ENCODE measurements at places on chromosomes 4 and X.
A peak's percentile ranks its signal among the peaks of the same experiment; 100 is the strongest.

DNA sequence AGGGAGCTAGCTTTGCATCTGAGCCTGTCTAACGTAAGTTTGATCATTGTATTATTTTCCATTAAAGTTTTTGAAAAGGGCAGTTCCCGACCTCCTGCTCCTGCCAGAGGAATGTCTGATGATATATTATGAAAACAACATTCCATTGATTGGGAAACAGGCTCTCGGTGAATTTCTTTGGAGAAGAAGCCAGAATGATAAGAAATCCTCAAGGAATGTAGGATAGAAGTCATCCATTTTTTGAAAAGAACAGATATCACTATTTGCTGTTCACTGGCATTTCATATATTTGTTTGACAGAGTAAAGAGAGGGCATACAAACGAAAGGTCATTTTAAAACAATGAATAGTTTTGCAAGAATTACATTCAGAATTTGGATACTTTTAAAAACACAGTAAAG is 781.0 kb upstream of the HTR2C start:
- no peak for DNase-seq

DNA sequence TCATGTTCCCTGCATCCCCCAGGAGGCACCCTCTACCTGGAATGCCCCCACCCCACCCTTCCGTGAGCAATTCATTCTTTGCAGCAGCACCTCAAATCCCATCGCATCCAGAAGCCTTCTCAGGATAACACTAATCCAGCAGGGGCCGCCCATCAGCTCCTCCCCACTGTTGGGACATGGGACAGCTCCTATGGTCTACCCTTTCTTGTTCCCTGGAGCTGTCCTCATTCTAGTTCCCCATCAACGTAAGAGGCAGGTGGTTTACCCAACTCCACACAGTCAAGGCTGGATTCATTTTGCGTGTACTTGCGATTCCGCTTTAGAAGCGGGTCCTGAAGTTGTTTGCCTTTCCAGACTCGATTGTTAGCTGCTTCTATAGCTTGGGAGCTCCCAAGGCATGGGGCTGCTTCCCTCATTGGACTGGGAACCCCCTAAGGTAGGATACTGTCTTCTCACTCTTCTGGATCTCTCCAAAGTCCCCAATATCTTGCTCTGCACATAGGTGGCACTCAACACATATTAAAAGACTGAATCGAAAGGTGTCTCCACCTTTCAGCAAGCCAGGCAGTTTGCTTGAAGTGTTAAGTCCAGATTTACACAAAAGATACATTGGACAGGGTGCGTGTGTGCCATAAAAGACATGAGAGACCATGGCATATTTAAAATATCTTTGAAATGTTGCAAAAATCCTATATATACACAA is 942 bp upstream of the APLN start:
- no peak for DNase-seq

GRCh38 chrX:373641-374471 is 12.9 kb downstream of the PPP2R3B start:
- peak; percentile 67 for DNase-seq

DNA sequence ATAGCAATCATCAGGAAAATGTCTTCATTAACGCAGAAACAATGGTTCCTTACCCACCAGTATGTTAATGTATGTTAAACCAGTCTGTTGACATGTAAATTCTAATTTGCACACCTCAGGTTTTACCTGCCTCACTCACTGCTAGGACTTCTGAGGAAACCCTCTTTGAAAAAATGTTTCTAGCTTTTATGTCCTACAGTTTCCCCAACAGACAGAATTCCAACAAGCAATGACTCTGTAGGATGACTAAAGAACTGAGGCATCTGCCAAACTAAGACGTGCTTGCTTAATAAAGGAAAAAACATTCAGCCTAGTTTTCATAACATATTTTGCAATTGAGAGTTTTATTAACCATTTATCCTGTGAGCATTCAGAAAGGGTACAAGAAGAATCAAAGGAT is 20.6 kb upstream of the SOX3 start:
- DNase-seq: peak; percentile 39

GRCh38 chr4:129218897-129219296 is 122.9 kb downstream of the C4orf33 start:
- DNase-seq: no peak

- DNase-seq: no peak
Observed at GRCh38 chr4:185712350-185713024, 99.5 kb downstream of the SORBS2 start.

DNA sequence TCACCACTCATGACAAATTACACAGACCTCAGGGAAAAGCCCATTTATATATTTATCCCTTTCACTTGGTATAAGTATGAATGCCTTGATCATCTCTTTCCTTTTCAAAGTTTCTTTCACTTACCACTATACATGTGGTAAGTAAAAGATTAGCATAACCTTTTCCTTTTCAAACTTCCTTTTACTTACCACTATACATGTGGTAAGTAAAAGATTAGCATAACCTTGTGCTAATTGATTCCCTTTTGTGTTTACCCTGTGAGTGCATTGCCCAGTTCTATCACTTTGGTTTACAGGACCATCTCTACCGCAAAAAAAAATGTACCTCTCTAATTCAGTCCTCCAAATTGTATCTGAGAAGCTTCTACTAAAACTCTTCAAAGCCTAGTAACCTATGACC is 32.7 kb upstream of the TCEANC start:
- DNase-seq: no peak

DNA sequence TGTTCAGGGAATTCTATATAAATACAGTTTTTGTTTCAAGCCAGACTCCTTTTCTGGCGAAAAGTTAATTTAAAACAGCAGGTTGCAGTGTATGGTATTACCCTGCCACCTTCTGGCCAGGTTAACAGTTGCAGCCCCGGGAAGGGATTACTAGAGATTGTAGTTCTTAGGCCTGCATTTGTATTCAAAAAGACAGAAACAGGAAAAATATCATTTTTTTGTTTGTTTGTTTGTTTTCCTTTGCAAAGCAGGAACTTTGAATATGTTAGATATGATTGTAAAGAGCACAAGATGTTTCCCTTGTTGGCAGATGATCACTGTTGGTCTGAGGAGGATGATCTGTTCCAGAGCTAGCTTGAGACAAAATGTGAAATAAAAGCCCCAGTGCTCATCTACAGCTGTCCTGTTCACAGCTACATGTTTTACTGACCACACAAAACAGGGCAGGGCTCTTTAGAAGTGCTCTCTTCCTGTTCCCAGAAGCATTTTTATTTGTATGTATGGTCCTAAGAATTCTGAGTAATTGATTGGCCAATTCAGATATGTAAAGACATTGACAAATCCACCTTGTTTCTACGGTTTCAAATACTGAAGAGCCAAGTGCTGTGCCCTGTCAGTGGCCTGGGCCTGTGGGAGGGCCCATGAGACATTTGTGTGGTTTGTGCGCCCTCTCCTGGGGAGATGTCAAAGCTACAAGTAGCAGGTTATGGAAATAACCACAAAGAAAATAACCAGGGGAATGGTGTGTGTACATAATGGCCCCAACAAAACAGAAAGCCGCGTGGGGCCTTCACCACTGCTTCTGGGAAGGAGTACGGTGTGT is 57.9 kb downstream of the CLDN22 start:
- peak; percentile 83 for DNase-seq

DNA sequence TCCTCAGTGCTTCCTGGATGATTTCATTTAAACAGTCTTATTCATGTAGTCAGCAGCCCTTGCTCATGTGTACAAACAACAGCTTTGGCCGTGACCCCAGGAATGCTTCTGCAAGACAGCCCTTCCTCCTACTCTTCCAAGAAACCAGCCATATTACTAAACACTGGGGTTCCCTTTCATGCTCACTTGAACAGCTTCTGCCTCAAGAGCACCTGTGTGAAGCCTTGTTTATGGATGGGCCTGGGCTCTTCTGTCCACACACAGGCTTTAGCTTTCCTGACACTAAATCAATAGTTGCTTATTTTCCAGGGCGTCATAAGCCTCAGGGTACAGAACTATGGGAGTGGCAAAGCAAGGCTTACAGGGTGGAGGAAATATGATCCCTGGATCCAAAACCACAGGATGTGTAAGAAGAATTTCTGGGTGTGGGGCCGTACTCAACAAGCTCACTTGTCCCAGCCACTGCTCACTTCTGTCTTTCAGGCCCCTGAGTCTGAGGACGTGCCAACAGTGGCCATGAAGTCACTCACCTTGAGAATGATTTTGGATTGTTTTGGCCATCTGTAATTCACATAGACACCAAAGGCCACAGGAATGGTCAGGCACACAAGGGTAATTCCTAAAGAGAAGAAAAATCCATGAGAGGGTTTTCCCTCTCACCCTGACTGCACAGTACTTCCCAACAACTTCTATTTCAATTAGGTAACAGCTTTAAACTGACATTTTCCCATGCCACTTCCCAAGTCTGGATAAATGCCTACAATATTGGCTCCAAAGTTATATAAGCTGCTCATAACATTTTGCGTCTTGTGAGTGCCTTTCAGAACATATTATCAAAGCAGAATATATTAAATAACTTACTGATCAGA is 17.7 kb downstream of the SLC10A6 start:
- DNase-seq: peak; percentile 82

DNA sequence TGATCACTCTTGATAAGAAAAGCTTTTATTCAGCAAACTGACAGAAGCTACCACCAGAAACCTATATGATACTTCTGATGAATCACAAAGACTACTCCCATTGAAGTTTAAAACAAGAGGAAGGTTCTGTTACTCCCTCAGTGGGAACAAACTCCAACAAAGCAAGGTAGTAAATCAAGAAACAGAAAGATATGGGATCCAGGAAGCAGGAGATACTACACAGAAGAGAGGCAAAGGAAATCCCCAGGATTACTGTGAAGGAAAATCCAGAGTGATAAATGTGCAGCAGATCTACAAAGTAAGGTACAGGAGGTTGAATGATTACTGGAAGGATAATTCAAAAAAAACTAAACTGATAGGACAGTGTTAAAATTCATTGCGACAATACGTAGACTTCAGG is 222.4 kb downstream of the HHIP start:
- DNase-seq: no peak

DNA sequence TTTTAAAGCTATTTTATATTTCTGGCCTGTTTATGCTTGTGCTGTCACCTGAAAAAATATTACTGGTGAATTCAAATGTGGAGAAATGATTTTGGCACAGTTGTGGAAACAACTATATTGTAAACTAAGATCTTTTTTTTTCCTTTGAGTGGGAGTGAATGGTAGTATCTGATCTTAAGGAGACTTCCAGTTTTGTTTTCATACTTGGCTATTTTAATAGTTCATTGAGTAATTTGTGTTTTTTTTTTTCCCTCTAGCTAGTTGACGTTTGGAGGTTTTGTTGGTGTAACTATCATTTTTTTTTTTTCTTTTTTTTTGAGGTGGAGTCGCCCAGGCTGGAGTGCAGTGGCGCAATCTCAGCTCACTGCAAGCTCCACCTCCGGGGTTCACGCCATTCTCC is 10.5 kb downstream of the STAG2 start:
- DNase-seq: no peak

- no peak for DNase-seq
Observed at GRCh38 chr4:159110961-159111360, 8.1 kb downstream of the RAPGEF2 start.

DNA sequence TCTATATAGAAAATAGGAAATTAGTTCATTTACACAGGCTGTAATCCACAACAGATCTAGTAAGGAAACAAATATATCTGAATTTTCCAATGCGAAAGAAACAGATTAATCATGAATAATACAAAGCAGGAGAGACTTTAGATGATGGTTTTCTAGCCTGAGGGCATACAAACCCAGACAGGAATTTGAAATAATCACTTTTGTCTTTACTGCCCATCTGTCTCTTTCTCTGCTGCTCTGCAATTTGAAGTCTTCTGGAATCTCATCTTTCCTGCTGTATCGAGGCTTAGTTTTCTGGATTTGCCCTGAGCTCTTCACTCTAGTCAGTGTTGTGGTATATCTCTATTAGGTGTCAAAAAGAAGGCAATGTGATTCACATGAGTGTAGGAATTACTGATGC is 711.8 kb upstream of the FAM241A start:
- DNase-seq: no peak

GRCh38 chr4:184475498-184475897 is 1.1 kb upstream of the IRF2 start:
- no peak for DNase-seq

DNA sequence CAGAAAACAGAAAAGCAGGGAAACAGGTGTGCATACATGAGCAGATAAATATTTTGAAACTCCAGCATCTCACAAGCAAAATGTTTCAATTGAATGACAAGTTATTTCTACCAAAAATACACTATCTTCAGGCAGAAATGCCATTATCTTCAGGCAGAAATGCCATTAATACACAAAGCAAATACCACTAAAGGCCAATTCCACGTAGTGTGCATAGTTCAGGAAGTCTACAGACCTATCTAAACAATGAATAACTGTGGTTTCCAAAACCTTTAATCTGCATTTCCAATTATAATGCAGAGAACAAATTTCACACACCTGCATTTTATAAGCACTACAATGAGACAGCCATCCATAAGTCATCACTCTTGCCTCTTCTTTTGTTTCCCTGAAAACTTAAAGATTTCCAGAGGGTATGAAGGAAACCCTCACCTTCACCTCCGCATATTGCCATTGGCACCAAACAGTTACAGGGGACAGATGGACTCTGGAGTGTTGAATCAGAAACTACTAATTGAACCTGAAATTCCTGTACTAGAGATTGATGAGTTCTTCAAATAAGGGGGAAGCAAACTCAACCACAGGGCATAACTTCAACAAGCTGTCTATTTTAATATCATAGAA is 179.0 kb downstream of the PDGFC start:
- DNase-seq: no peak

- DNase-seq: peak; percentile 31
Observed at GRCh38 chrX:40260146-40260747, 162.5 kb upstream of the BCOR start.

DNA sequence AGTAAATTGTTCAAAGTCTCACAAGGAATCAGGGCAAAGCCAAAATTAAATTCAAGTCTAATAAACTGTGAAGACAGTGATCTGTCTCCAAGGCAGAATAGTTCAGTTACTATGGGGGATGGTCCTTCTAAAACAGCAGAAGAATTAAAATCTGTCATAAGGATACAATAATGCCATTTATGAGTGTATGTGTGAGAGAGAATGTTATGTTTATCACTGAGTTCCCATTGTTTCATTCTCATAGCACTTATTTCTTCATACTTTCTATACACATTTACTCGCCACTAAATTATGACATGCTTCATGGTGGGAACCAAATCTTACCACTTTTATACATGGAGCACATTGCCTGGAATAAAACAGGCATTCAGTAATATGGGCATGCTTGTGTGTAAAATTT is 102.5 kb downstream of the AMMECR1 start:
- no peak for DNase-seq

DNA sequence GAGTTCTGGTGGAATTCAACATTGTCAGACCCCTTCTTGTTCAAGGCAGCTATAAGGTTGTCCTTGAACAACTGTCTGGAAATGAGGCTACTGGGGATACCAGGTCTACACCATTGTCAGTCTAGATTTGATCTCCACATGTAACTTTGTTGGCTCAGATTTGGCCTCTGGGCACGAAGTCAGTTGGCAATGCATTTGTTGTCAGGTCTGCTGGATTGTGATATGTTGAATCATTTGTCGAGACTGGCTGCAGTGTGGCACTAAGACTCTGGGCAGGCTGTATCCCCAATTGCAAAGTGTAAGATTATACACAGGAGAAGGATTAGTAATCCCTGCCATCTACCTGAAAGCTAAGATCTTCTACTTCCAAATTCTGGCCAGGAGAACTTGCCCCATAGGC is 26.5 kb downstream of the ZNF81 start:
- no peak for DNase-seq

GRCh38 chrX:109590176-109590575 is 34.8 kb downstream of the KCNE5 start:
- no peak for DNase-seq
